Omental fat pad (tissue), 4 donors: ENCODE measurements at places on chromosomes 5 and 9. TPM values are rescaled to one million over a fixed set of nuclear protein-coding genes. Genes with fewer than 3 reads are reported as not detected.

Gene TCF7
- total RNA-seq: 1.7 TPM

Gene ACOT12
- total RNA-seq: not detected

Gene DTWD2
- 3.4 TPM for total RNA-seq

Gene OTULINL
- 11.8 TPM for total RNA-seq

Gene ZDHHC11
- 5.7 TPM for total RNA-seq

Gene INSYN2B
- 3.9 TPM for total RNA-seq

Gene POU5F2
- 6.5 TPM for total RNA-seq

Gene ESM1
- total RNA-seq: not detected

GRCh38 chr5:93567424-93567823 lies 13.6 kb downstream of the NR2F1-AS1 start:
- DNase-seq: no peak

- no peak for DNase-seq
These were observed 5.3 kb upstream of the CFAP95 start for GRCh38 chr9:69815313-69815712.

GRCh38 chr5:170570476-170570875 lies 66.7 kb downstream of the KCNIP1 start:
- no peak for DNase-seq

DNA sequence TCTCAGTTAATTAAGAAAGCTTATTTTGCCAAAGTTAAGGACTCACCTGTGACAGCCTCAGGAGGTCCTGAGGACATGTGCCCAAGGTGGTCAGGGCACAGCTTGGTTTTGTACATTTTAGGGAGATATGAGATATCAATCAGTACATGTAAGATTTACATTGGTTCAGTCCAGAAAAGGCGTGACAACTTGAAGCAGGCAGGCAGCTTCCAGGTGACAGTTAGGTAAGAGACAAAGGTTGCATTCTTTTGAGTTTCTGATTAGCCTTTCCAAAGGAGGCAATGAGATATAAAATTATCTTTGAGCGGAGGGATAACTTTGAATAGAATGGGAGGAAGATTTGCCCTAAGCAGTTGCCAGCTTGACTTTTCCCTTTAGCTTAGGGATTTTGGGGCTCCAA lies 47.8 kb downstream of the SLC1A1 start:
- DNase-seq: no peak

GRCh38 chr9:121259935-121260334 lies 8.0 kb upstream of the GSN start:
- DNase-seq: no peak

GRCh38 chr9:479971-480350 lies 265.3 kb downstream of the DOCK8 start:
- no peak for DNase-seq

DNA sequence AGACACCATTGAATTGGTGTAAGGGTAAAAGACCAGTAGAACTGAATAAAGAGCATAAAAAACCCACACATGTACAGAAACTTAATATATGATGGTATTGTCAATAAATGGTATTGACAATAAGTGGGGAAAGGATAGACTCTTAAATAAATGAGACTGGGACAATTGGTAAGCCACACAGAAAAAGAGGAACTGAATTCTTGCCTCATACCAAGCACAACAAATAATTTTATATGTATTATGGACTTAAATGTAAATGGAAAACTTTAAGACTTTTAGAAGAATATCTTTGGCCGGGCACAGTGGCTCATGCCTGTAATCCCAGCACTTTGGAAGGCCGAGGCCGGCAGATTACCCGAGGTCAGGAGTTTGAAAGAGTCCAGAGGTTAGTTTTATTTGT lies 37.9 kb upstream of the PPP2CA start:
- no peak for DNase-seq

DNA sequence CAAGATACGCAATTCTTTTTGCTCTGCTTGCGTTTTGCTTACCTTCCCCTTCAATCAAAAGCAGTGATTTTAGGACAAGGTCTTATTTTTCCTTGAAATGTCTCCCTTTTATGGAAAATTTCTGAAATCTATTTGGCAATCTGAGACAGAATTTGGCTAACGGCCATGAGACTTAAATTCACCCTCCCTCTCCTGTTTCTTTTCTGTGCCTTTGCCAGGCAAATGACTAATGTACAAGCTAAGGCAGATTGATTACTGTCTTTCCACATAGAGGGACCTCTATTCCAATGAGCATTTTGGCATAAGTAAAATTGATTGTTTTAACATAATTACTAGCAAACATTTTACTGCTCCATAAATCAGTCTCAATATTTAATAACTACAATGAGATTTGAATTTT lies 31.7 kb downstream of the FAM81B start:
- DNase-seq: no peak

DNA sequence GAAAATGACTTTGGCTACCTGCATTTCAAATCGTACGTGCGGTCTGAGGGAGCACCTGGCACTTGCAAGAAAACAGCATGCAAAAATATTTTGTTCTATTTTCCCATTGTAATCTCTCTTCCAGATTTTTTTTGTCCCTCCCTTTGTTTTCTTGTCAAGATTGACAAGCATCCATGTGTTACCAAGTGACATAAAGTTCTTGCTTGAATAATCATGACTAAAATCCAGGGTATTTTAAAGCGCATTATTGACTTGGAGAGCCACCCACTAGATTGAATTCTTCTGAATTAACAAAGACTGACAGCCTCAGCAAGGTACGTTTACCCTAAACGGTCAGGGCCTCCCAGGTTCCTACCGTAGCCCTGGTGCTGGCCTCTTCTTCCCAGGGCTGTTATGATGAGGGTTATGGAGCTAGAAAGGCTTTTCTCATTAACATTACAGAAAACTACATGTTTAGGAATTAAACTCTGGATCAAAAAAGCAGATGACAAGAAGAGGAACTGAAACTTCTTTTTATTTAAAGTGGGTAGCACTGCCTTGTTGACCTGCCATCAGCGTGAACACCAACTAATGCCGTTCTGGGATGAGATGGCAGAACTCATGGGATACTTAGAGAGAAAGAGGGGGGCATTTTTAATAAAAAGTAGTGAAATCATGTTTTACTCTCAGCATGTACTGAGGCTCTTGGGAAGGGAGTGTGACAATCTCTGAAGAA lies 297.0 kb downstream of the EFNA5 start:
- no peak for DNase-seq

DNA sequence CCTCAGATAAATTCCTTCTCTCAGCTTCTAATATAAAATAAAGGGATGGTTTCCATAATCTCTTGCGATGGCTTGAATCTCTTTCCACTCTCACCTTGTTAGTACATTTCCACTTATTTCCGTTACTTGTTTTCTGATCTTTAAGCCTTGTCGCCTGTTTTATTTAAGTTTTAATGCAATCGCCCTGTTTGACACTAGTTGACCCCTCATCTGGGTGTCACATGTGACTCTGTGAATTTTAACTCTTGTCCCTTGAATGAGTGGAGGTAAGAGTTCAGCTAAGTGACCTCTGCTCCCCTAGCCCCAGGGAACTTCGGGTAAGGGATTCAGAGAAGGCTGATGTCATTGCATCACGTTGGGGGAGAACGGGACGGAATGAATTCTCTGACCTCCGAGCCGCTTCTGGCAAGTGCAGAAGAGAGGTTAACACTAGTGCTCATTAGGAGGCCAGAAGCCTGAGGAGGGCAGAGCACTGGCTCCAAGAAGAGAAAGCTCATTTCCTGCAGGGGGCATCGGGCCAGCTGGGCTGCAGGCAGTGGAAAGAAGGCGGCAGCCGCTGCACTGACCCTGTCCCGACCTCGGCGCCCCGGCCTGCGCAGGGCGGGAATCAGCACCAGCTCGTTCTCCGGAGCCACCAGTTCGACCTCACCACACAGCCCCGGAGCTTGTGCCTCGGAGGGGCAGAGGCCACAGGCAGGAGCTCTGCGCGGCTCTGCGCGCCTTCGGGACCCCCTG lies 569 bp downstream of the HINT2 start:
- DNase-seq: no peak

- no peak for DNase-seq
These were observed 237.6 kb downstream of the TLE4 start for GRCh38 chr9:79809316-79809876.

- no peak for DNase-seq
These were observed 39.2 kb downstream of the NUP188 start for GRCh38 chr9:128986671-128987070.

DNA sequence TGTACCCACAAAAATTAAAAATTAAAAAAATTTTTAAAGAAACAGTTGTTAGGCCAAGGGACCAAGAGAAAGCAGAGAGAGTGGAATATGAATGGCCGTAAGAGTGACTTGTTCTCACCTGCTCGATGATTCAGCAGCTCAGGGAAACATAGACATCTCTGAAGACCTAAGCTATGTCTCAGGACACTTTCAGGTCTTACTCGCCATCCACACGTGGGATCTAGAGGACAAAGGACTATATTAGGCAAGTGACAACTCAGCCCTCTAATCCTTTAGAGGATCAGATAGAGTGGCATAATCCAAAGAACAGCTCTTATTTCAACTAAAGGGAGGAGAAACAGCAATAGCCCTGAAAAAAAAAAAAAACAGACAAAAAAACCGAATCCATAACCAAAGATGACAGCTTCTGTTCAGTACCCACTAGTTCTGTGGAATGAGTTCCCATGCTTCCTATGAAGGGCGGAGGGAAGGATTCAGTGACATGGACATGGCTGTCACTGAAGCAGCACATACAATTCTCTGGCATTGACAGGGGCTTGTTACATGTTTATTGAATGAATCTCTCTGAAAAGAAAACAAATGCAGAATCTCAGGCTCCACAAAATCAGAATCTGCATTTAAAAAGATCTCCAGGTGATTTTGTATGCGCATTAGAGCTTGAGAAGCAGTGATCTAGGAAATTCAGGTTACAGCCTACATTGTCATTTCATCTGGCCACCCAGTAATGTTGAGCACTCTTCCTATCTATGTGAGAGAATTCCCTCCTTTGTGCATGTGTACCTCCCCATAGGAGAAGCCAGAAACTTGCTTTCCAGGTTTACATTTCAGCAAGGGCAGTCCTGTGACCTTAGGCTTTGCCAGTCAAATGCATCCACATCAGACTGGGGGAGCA lies 96.0 kb downstream of the KIAA1958 start:
- DNase-seq: no peak

DNA sequence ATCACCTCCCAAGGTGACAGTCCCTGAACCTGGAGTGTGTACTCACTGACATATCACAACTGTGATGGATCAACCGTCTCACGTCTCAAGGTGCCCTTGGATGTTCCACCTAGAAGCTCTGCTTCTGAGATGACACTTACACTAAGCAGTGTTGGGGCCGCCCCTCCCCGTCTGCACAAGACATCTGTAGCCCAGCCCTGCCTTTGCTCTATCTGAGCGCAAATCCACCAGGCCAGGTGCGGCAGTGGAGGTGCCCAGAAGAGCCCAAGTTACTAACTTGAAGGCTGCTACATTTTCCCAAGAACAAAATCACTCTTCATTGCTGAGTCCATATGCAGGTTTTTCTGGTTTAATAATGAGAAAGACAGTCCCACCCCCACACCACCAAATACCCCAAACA lies 148.3 kb downstream of the FSTL4 start:
- DNase-seq: no peak

DNA sequence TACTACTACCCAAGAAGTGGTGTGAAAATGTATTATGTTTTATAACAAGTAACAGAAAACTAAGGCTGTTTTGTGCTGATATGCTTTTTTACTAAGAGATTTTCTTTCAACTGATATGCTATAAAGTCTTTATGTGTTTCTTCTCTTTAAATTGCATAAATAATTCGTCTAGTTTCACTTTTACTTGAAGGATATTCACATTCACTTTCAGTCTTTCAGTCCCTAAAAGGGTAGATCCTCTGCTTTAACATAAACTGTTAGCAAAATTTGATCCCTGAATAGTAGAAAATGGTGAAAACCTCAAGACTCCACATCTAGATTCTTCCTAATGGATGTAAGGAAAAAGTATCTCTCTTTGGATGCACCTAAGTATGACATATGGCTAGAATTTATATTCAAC lies 69.0 kb upstream of the FST start:
- DNase-seq: no peak

DNA sequence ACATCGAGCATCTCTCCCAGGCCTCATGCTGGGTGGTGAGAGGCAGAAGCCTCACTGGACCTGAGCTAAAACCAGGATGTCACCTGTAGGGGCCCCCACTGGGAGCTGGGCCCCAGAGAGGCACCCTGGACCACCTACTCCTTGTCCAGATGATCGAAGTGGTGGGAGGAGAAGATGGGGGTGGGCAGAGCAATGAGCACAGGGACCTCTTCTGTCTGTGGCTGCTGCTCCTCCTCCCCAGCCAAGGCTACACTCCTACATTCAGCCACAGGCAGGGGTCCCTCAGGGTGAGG lies 227.5 kb downstream of the CACNA1B start:
- no peak for DNase-seq

GRCh38 chr5:132669966-132670882 lies 3.6 kb upstream of the IL4 start:
- no peak for DNase-seq

GRCh38 chr5:757346-757930 lies 27.1 kb downstream of the ZDHHC11B start:
- DNase-seq: no peak

DNA sequence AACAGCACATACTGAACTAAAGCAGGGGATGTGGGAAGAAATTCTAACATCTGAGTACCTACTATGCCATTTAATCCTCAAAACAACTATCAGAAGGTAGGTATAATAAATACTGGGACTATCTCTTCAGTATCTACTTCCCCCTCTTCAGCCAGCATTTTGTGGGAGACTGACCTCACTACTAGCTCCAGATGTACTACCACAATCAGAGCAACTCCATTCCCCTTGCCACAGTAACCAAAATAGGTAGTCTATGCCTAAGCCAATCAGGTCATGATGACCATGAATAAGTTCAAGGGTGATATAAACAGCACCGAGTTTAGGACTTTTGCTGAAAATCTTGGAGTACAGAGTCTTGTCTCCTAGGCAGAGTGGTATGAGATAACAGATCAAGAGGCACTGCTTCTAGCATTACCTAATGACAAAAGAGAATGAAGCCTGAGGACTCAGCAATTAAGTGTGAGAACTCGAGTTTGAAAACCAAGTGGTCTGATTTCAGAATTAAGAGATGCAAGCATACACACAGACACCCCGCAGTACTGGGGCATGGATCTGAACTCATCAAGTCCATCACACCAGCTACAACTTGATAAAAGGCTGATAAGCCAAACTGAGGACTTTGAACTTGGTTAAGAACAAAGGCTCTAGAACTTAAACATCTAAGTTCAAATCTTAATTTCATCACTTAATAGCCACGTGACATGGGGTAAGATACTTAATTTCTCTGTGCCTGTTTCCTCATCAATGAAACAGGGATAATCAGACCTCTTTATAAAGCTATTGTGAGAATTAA lies 9.7 kb downstream of the FNIP1 start:
- no peak for DNase-seq

- DNase-seq: no peak
These were observed 267.4 kb downstream of the CHSY3 start for GRCh38 chr5:130171699-130172098.

- no peak for DNase-seq
These were observed 140.8 kb downstream of the FGF1 start for GRCh38 chr5:142544946-142545649.

DNA sequence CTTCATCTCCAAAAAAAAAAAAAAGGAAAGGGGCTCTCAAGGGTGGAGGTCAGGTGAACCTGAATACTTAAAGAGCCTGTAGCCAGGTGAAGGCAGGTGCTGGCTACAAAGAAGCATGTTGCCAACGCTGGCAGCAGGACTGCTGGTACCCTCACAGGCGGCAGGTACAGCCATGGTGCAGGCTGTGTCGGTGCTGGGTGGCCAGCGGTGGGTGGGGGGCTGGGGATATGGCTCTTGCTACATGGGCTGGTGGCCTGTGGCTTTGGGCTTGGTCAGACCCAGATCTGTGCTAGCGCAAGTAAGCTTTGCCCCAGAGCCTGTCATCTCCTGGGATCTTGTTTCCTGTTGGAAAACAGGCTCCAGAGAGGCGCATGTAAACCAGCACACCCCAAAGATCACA lies 86.3 kb upstream of the PHYKPL start:
- DNase-seq: no peak

GRCh38 chr9:130177898-130178805 lies 5.9 kb downstream of the NCS1 start:
- DNase-seq: no peak
